Upper lobe of right lung (tissue), 1 donor: ENCODE measurements at places on chromosomes 1 and 21. TPM values are rescaled to one million over a fixed set of nuclear protein-coding genes. Genes with fewer than 3 reads are reported as not detected.

DNA sequence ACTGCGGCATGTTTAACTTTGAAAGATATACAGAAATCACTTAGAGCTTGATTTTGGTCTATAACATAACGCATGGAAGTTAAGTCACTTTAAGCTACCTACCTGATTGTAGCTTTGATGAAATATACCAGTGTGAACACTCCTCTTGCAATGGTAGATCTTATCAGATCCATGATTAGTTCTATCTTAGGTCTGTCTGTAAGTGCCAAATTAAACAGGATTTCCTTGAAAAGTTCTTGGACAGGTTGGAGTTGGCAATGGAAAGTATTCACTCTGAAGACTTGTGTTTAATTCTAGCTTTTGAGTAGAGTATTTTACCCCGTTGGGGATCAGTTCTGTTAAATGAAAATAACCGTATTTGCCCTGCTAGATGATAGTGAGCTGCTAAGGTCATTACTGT, 4.1 kb upstream of the ADGRL4 start:
- peaks cover 5% of the 10 kb centered on the region for H3K27me3 ChIP-seq
- no peak for DNase-seq
- no peaks in the 10 kb centered on the region for H3K4me1 ChIP-seq
- no peaks in the 10 kb centered on the region for H3K36me3 ChIP-seq

- H3K27ac ChIP-seq = no peak overlapping the region
- no peak for DNase-seq
- H3K4me1 ChIP-seq = peaks cover 6% of the 10 kb centered on the region
- no peak overlapping the region for H3K4me3 ChIP-seq
- no peaks in the 10 kb centered on the region for H3K36me3 ChIP-seq
These were observed 46.5 kb downstream of the RNF11 start for GRCh38 chr1:51282605-51283004.

DNA sequence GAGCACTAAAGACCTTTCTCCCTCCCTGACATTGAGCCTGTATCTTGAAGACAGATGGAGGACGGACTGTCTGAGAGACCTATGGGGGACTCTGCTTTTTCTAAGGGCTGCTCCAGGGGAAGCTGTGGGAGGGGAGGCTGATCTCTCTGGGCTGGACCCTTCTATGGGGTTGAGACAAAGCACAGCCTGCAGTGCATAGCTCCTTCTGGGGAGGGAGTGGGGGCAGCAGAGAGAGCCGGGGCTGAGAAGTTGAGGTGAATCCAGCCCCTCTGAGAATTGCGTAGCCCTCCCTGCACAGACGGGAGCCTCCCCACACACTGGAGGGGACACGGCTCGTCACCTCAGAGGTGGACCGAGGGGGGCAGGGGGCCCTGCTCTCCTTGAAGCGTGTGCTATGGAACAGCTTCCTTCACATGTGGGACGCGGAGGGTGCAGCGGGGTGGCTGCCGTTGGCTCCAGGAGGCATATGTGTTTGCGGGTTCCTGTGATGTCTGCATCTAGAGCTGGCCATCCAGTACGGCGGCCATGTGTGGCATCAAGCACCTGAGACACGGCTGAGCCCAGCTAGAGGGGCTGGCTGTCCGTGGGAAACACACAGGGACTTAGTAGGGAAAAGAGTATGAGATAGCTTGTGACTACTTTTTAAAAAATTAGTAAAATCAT, 299.1 kb downstream of the CAMTA1 start:
- no peak overlapping the region for H3K27ac ChIP-seq
- peaks cover 16% of the 10 kb centered on the region for H3K27me3 ChIP-seq
- no peaks in the 10 kb centered on the region for H3K4me1 ChIP-seq
- no peak overlapping the region for H3K4me3 ChIP-seq

GRCh38 chr1:212471286-212471685, 38.6 kb downstream of the NENF start:
- no peaks in the 10 kb centered on the region for H3K36me3 ChIP-seq
- H3K4me3 ChIP-seq = no peak overlapping the region
- H3K4me1 ChIP-seq = no peaks in the 10 kb centered on the region

The VCAM1 gene
- total RNA-seq = 8.1 TPM
